Putamen (tissue), 1 donor: ENCODE measurements at places on chromosomes 16 and 17.

DNA sequence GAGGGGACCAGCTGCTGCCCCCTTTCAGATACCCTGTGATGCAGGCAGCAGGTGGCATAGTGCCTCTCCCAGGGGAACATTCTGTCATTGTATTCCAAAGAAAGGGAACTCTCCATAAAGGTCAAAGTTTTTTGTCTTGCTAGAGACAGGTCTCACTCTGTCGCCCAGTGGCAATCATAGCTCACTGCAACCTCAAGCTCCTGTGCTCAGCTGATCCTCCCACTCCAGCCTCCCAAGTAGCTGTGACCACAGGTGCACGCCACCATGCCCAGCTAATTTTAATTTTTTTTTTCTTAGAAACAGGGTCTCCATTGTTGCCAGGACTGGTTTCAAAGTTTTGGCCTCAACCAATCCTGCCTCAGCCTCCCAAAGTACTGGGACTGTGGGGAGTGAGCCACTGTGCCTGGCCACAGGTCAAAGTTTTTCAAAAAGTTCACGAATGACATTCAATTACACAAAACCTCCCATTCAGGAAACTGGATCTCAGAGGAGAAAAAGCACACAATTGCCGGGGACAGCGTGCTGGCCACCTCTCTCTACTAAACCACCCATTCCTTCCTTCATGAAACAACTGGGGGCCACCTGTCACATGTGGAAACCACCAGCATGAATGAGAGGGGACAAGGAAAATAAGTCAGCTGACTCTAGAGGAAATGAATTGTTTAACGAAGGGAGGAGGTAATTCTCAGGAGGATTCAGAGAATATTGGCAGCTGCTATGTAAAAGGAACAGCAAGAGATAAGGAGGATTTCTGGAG lies 80.0 kb downstream of the MARCHF10 start:
- no peak for DNase-seq

- no peak for DNase-seq
Measured at GRCh38 chr16:15785386-15786059, 71.3 kb downstream of the MYH11 start.

GRCh38 chr17:14196377-14196997 lies 40.2 kb downstream of the CDRT15 start:
- no peak for DNase-seq

GRCh38 chr16:89596957-89597649 lies 16.3 kb upstream of the DPEP1 start:
- DNase-seq = no peak

- no peak for DNase-seq
Measured at GRCh38 chr17:16950488-16950887, 21.4 kb downstream of the TNFRSF13B start.

GRCh38 chr16:47158992-47159391 lies 15.2 kb upstream of the NETO2 start:
- no peak for DNase-seq

GRCh38 chr17:44204441-44204882 lies 4.8 kb upstream of the ATXN7L3 start:
- DNase-seq = no peak

DNA sequence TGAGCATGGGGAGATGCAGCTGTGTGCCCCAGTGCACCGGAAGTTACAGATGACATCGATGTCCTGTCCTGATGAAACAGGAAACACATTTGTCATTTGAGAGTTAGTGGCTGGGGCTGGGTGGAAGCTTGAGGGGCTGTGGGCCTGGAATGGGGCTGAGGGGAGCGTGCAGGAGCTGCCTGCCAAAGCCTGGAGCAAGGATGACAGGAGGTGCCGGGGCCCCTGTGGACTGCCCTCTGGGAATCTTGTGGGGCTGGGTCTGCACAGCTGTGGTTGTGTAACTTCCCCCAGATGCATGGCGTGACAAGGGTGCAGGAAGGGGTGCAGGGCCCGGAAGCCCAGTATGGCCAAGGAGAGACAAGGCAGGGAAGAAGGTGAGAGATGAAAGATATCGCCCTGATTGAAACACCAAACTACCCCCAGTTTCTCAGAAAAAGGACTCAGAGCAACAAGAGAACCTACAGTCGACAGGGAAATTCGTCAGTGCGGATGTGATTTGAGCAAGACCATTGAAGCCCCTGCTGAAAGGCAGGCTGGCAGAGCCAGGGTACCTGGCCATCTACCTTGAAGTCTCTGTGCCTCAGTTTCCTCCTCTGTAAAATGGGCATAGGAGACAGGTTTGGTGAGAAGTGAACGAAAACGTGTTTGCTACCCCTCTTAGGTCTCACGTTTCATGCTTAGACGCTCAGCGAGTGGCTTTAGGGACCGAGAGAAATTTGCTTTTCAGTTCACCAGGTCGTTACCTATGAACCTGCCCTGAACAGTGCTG lies 8.8 kb downstream of the MMP25 start:
- DNase-seq = no peak

DNA sequence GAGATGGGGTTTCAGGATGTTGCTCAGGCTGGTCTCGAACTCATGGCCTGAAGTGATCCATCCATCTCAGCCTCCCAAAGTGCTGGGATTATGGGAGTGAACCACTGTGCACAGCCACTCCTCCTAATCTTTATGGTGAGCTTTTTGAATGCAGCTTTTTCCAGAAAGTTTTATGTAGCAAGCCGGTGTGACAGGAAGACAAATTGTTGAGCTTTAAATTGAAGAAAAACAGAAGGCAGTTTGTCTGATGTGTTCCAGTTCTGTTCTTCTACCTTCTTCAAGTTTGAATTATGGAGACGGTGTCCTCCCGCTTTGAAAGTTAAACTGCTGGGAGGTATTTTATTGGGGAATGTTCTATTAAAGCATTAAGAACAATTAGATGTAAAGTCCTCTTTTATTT lies 177.1 kb downstream of the SNX29 start:
- no peak for DNase-seq

DNA sequence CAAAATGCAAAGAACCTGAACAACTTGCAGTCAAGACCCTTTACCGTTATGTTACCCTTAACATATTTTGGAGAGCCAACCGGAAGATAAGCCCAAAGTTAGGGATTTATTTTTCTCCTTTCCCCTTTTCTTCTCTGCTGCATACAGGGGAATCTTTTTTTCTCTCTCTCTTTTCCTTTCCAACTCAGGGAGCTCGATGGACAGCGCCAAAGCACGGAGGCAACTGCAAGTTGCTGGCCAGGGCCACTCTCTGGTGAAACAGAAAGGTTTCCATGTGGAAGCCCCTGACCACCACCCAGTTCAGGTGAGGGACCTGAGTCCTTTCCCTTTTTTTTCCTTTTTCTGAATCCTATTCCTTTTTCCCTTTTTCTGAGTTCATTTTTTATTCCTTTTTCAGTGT lies 98.8 kb upstream of the COX10 start:
- DNase-seq = no peak

DNA sequence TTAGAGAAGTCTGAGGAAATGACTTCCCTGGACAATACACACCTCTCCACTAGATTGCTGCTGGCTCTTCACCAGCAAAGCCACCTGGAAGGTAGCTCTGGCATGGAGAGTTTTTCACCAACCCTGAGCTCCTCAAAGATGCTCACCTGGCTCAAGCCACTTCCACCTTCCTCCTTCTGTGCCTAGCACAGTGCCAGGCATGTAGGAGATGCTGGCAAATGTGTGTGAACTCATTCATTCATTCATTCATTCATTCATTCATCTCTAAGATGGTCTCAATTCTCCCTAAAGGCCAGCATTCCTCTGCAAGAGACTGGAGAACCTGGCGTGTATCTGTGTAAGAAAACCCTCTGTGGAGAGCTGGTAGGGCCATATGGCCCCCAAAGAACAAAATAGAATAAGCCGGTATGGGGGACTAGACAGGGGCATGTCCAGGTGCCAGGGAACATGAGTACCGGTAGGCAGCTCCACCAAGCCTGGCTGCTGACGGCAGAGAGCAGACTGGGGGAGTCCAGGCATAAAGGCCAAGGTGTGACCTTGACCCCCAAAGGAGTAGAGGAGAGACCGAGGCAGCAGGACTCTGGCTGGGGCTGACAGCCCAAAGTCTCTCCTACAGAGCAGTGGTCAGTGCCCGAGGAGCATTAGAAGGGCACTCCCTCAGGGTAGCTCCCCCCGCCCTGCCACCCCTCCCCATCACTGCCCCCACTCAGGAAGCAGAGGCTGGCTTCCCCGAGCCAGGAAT lies 132.2 kb upstream of the TNRC6C start:
- no peak for DNase-seq

DNA sequence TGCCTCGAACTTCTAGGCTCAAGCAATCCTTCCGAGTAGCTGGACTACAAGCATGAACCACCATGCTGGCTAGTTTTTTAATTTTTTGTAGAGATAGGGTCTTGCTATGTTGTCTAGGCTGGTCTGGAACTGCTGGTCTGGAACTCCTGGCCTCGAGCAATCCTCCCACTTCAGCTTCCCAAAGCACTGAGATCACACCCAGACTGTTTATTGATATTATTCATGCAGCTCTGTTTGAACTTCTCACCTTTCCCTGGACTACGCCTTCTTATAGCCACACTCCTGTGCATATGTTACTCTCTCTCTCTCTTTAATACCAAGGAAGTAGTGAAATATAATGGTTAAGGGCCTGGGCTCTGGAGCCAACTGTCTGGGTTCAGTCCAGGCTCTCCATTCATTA lies 4.6 kb downstream of the COG7 start:
- DNase-seq = no peak

DNA sequence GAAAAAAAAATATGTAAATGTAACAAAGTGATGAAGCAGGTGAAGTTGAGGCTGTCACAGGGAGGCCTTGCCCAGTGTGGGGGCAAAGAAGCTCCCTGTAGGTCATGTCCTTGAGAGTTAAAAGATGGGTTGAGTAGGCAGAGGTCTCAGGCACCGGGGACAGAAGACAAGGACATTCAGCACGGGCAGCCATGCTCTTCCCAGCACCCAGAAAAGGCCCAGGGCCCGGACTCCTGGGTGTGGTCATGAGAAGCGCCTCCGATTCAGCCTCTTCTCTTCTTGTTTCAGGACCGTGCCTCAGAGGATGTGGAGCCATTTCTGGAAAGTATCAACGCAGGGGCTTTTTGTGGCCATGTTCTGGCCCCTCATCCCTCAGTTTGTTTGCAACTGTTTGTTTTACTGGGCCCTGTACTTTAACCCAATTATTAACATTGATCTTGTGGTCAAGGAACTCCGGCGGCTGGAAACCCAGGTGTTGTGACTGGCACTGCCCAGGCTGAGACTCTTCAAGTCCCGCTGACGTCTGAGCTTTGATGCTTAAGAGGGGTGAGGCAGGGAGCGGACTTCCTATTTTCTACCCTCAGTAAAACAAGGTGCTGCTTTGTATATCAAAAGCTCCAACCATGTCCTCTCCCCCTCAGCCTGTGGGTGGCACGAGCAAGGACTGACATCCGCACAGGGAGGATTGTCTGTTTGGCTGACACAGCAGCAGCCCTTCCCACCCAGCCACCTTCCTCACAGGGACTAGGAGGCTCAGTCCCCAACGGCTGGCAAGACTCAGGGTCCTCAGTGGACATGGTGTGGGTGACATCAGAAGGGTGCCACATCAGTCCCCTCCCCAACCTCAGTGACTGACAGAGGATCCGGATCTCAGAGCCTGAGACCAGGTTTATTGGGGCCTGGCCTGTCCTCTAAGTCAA lies 26.5 kb downstream of the PLA2G10 start:
- DNase-seq = no peak

DNA sequence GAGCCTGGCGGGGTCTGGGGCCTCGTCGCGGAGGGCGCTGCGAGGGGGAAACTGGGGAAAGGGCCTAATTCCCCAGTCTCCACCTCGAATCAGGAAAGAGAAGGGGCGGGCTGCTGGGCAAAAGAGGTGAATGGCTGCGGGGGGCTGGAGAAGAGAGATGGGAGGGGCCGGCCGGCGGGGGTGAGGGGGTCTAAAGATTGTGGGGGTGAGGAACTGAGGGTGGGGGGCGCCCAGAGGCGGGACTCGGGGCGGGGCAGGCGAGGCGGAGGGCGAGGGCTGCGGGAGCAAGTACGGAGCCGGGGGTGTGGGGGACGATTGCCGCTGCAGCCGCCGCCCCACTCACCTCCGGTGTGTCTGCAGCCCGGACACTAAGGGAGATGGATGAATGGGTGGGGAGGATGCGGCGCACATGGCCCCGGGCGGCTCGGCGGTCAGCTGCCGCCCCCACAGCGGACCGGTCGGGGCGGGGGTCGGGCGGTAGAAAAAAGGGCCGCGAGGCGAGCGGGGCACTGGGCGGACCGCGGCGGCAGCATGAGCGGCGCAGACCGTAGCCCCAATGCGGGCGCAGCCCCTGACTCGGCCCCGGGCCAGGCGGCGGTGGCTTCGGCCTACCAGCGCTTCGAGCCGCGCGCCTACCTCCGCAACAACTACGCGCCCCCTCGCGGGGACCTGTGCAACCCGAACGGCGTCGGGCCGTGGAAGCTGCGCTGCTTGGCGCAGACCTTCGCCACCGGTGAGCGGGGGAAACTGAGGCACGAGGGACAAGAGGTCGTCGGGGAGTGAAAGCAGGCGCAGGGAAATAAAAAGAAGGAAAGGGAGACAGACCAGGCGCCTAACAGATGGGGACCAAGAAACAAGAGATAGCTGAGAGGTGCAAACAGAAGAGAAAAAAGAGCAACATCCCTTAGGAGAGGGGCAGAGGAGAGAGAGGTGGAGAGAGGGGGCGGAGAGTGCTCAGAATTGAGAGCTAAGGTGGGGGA lies at the start of gene PNMT:
PNMT (plus strand) TSS at position 509 of the 980 bp plus-strand sequence; CDS start at position 532, 23 bp downstream.
- no peak for DNase-seq

DNA sequence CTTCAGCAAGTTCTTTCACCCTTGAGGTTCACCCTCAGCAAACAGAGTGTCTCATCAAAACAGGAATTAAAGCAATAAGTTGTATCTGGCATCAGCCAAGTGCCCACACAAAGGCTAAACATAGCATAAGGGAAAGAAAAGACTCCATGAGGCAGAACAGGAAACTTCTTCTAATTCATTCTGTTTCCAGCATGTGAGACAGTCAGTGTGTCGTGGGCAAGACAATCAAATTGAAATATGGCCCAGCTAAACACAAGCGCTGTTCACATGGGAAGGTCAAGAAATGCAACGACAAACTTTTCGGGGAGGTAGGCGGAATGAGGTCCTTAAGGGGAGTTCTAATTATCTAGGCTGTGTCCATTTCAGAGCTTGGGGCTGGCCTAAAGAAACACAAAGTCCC lies 393.4 kb downstream of the HAPSTR1 start:
- DNase-seq = no peak

- DNase-seq = no peak
Measured at GRCh38 chr17:65514082-65514481, 47.4 kb downstream of the AXIN2 start.

DNA sequence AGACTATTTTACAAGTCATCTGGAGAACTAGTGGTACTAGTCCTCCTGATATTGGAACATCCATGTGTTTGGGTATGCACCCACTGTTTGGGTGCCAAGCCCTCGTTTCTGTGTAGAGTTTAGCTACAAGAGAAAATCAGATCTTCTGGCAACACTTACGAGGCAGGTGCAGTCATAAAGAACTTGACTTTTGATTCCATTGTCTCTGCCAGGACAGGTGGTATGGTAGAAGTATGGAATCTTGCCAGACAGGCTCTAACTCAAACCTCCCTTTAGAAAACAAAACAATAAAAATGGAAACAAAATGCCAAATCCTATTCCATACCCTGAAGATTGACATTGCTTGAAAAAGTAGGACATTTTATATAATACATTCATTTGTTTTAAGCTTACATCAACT lies 16.0 kb downstream of the RNF43 start:
- no peak for DNase-seq
